Umbilical cord (tissue), 2 donors: ENCODE measurements at places on chromosomes 4 and X. TPM values are rescaled to one million over a fixed set of nuclear protein-coding genes. Genes with fewer than 3 reads are reported as not detected.

The ELOVL6 gene
- 7.9 TPM for total RNA-seq

The SYTL4 gene
- 9.4 TPM for total RNA-seq

The FMR1 gene
- 73.7 TPM for total RNA-seq

The NEXMIF gene
- 1.7 TPM for total RNA-seq

The TMEM47 gene
- total RNA-seq = 83.1 TPM

The SHISA3 gene
- 0.48 TPM for total RNA-seq

The LDOC1 gene
- 1.2 TPM for total RNA-seq

The HERC6 gene
- total RNA-seq = 21.7 TPM

The STK32B gene
- 7.0 TPM for total RNA-seq

The MAGED4 gene
- 33.9 TPM for total RNA-seq

The TRMT2B gene
- total RNA-seq = 6.0 TPM

The RRH gene
- total RNA-seq = not detected

The CHM gene
- 33.9 TPM for total RNA-seq

The SLAIN2 gene
- total RNA-seq = 64.0 TPM

The CYBB gene
- 48.9 TPM for total RNA-seq

The RRAGB gene
- total RNA-seq = 30.6 TPM

The ODAPH gene
- total RNA-seq = 3.1 TPM

The RHOXF1 gene
- total RNA-seq = not detected

The XAGE1B gene
- total RNA-seq = 5.5 TPM

The NUDT10 gene
- 4.1 TPM for total RNA-seq

The PNMA6F gene
- not detected for total RNA-seq

The CFI gene
- total RNA-seq = 13.0 TPM

The TRIM61 gene
- total RNA-seq = 12.3 TPM

The TMEM255A gene
- total RNA-seq = 1.7 TPM
